ENCODE measurements at places on chromosomes 12 and 14. TPM values are rescaled to one million over a fixed set of nuclear protein-coding genes. Genes with fewer than 3 reads are reported as not detected.

CIT gene
- total RNA-seq = 8.5 TPM

OVCH1 gene
- total RNA-seq = not detected

ASIC1 gene
- total RNA-seq = 6.4 TPM

CLEC4C gene
- total RNA-seq = not detected

CCDC38 gene
- total RNA-seq = 0.07 TPM

KLRC3 gene
- 0.37 TPM for total RNA-seq

ADAMTS20 gene
- total RNA-seq = not detected
